Astrocyte (in vitro differentiated cells and primary cell): ENCODE measurements at places on chromosomes 2 and 18.

- H3K27me3 ChIP-seq = no peaks in the 10 kb centered on the region
- peak overlapping the region; percentile 78 for H3K27ac ChIP-seq
- H3K4me1 ChIP-seq = peaks cover 8% of the 10 kb centered on the region
- peaks cover 6% of the 10 kb centered on the region for H3K36me3 ChIP-seq
These were observed 562 bp downstream of the TWSG1 start for GRCh38 chr18:9334973-9335696.

DNA sequence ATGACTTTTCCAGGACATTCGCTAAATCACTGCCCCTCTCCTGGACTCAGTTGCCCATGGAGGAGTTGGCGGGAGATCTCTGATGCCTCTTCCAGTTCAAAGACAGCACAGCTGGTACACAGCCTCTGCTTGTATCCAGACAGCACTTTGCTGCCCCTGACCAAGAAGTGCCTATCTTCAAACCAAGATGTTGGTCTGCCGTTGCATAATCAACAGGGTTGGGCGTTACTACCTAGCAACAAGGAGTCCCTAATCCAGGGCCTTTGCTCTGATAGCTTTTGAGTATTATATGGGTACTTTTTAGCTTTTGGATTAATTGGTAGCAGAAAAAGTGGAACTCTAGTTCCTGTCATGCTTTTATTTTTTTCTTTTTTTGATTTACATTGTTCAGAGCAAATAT lies 166.6 kb downstream of the FAM210A start:
- H3K4me1 ChIP-seq = no peaks in the 10 kb centered on the region
- H3K27me3 ChIP-seq = peaks cover 12% of the 10 kb centered on the region
- DNase-seq = no peak
- no peak overlapping the region for H3K27ac ChIP-seq
- no peaks in the 10 kb centered on the region for H3K36me3 ChIP-seq

GRCh38 chr2:222688917-222689316 lies 17.5 kb downstream of the MOGAT1 start:
- no peak for DNase-seq
- no peak overlapping the region for H3K4me3 ChIP-seq
- H3K36me3 ChIP-seq = no peaks in the 10 kb centered on the region
- no peak overlapping the region for H3K27ac ChIP-seq

DNA sequence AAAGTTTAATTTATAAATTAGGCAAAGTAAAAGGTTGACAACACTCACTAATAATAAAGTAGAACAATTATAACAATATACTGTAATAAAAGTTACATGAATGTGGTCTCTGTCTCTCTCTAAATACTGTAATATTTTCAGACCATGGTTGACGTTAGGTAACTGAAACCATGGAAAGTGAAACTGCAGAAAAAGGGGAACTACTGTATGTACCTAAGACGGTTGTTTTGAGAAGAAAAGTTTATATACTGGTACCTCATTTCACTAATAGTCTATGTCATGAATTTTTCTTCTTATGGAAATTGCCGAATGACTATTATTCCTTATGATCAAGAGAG lies 166.7 kb upstream of the ZNF521 start:
- no peak overlapping the region for H3K4me3 ChIP-seq
- no peaks in the 10 kb centered on the region for H3K36me3 ChIP-seq
- no peak for DNase-seq
- H3K4me1 ChIP-seq = no peaks in the 10 kb centered on the region

DNA sequence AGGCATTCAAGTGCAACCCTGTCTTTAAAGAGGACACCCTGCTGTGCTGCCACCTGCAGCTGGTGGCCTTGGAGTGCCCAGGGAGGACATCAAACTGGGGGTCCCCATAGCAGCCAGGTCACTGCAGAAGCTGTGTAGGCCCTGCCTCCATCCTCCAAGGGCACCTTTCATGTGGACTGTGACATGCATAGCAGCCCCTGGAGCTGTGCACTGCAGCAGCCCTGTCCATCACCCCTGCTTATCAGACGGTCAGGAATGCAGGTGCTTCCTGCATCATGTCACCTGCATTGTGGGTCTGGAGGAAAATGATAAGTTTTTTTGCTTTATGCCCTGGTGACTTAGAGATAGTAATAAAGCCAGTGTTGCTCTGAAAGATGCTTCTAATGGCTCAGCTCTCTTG lies 155.7 kb downstream of the DYSF start:
- H3K4me1 ChIP-seq = no peaks in the 10 kb centered on the region
- H3K4me3 ChIP-seq = no peak overlapping the region
- no peak overlapping the region for H3K27ac ChIP-seq
- no peaks in the 10 kb centered on the region for H3K36me3 ChIP-seq

DNA sequence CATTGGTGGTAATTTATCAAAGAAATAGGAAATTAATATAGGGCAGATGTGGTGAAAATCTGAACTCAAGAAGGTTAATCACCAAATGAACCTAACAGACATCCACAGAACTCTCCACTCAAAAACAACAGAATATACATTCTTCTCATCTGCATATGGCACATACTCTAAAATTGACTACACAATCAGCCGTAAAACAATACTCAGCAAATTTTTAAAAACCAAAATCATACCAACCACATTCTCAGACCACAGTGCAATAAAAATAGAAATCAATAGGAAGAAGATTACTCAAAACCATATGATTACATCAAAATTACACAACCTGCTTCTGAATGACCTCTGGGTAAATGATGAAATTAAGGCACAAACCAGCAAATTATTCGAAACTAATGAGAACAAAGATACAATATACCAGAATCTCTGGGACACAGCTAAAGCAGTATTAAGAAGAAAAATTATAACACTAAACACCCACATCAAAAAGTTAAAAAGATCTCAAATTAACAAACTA lies 31.0 kb downstream of the RBM43 start:
- H3K36me3 ChIP-seq = no peaks in the 10 kb centered on the region
- no peaks in the 10 kb centered on the region for H3K4me1 ChIP-seq
- no peak overlapping the region for H3K27ac ChIP-seq
- H3K27me3 ChIP-seq = no peaks in the 10 kb centered on the region
